Activated naive CD8-positive, alpha-beta T cell treated with anti-CD3 and anti-CD28 coated beads for 36 hours (primary cell): ENCODE measurements at places on chromosomes 6 and 20.
A peak's percentile ranks its signal among the peaks of the same experiment; 100 is the strongest.

DNA sequence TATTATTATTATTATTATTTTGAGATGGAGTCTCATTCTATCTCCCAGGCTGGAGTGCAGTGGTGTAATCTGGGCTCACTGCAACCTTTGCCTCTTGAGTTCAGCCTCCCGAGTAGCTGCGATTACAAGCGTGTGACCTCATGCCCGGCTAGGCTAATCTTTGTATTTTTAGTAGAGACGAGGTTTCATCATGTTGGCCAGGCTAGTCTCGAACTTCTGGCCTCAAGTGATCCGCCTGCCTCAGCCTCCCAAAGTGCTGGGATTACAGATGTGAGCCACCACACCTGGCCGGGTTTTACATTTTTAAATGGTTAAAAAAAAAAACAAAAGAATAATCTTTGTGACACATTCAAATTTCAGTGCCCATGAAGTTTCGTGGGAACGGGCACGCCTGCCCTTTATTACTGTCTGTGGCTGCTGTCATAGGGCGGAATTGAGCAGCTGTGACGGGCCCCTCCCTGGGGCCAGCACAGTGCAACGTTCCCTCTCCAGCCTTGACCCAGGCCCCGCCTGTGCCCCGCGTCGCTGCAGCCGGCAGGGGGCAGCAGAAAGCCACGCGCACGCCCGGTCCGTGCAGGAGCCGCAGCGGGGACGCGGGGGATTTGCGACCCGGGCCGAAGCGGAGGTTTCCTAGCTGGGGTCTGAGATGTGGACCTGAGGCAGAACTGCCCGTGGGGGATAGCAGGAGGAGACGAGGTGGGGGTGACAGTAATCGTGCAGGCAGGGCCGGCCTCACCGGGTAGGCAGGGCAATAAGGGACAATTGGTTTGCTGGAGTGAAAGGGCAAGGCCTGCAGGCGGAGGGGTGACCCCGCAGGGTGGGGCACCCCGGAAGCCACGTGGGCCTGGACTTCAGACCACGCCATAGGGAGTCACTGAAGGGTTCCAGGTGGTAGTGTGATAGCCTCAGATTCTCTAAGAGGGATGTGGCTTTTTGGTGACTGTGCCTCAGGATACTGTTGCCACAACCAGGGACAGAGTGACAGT, 54.3 kb downstream of the SYTL3 start:
- peak; percentile 80 for DNase-seq

DNA sequence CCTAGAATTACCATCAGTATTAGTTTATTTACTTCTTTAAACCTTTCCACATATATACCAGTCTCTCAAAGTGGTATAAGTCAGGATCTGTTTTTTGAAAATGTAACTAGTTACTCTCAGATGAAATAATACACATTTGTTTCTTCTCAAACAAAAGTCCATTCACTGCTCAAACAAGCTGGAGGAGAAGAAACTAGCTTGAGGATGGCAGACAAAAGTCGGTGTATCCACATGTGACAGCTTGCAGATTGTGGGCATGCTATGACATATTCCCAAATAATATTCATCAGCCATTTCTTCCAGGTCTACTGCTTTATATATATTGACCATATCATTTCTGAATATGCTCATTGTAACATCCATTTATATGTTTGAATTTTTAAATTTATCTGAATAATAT, 197.4 kb upstream of the KCNQ5 start:
- DNase-seq: no peak

DNA sequence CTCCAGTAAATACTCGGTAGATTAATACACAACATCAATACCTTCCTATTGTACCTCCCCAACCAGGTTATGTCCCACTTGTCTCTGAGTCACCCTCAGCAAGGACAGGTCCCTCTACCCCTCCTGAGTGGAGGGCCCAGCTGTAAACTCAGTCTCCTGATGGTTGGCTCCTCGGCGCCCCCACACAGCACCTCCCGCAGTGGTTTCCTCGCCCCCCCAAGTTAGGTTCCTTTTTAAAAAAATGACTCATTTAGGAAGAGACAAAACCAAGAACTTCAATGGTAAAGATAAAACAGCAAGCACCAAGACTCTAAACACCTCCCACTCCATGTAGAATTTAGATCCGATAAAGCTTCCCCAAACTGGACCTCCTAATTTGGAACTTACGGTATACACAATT, 83.5 kb downstream of the TRERF1 start:
- peak; percentile 77 for DNase-seq

GRCh38 chr6:11766589-11767450, 11.8 kb downstream of the ADTRP start:
- DNase-seq: no peak

DNA sequence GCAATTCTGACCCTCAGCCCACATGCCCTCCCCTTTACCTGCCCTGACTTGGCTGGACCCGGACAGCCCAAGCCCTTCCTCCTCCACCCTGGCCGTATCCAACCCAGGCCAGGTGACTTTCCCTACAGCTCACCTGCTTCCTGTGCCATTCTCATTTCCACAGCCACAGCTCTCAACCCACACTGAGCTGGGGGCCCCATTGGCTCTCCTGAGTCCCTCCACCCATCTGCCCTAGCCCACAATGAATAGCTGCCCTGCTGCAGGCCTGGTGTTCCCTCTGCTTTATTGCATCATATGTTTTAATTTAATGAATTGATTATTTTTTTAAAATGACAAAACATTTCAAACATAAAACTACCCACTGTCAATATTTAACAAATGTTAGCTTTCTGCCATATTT, 118.5 kb upstream of the BACH2 start:
- no peak for DNase-seq

GRCh38 chr6:13655700-13656099, 40.6 kb downstream of the NOL7 start:
- no peak for DNase-seq

DNA sequence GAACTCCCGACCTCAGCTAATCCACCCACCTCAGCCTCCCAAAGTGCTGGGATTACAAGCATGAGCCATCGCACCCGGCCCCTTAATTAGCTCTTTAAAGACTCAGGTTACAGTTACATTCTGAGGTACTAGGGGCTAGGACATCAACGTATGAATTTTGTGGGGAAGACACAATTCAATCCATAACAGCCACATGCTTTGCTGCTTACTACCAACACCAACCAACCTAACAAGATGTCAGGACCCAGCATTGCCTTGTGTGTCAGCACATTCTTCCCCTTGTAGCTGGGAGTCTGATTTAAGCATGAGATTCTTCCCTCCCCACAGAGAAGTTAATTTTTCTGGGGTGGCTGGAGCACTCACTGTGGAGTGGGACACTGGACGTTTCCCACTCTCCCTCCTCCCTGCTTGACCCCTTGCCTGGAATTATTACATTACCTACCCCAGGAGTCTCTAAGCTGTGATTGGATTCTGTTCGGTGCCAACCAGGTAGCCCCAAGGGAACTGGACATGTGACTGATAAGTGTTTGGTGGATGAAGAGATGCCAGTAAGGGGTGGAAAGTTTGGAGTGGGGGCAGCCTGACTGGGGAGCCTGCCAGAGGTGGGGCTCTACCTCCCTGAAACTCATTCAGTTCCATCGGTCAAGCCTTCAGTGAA, 5.6 kb upstream of the PXMP4 start:
- DNase-seq: no peak

DNA sequence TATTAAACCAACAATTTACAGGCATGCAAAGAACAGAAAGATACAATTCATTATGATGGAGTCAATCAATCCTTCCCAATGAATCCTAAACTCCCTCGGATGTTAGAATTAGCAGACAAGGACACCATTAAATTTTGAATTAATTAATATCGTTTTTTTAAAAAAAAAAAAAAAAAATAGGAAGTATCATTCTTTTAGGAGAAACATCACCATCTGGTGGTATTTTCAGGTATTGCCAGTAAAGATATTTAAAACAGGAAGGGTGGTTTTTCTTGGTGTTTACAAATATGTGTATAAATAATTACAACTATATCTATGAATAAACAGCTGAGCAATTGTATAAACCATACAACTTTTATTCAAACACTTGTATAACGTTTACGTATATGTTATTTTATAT, 564.4 kb downstream of the HAO1 start:
- no peak for DNase-seq

DNA sequence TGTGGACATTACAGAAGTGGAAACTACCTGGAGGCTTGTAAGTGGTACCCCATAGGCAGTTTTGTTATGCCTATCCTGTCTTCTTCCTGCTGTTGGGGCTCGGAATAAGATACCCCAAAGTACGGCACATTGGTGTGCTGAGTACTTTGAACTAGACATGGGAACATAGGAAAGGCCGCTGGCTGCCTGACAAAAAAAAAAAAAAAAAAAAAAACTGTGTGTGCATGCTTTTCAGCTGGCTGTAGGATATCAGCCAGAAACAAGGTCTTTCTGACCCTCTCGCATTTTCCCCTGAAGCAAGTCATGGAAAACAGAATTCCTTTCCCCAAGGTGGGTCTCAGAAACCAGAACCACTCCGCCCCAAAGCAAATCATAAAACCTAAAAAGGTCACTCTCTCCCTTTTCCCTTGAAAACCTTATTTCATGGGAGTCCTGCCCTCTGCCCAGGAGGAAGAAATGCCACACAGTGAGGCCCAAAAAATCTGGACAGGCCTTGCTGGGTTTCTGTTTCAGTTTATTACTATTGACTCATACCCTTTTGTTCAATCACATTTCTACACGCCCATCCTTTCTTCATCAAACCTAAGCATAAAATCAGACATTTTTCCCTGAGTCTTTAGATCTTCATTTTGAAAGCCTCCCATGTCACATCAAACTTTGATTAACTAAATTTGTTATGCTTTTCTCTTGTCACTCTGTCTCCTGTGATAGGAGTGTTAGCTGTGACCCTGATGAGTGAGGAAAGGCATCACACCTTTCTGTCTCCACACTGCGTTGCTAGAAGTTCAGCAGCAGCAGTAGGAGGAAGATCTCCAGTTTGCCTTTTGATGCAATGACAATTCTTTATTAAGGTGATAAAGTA, 17.2 kb downstream of the SLC2A12 start:
- DNase-seq: no peak

DNA sequence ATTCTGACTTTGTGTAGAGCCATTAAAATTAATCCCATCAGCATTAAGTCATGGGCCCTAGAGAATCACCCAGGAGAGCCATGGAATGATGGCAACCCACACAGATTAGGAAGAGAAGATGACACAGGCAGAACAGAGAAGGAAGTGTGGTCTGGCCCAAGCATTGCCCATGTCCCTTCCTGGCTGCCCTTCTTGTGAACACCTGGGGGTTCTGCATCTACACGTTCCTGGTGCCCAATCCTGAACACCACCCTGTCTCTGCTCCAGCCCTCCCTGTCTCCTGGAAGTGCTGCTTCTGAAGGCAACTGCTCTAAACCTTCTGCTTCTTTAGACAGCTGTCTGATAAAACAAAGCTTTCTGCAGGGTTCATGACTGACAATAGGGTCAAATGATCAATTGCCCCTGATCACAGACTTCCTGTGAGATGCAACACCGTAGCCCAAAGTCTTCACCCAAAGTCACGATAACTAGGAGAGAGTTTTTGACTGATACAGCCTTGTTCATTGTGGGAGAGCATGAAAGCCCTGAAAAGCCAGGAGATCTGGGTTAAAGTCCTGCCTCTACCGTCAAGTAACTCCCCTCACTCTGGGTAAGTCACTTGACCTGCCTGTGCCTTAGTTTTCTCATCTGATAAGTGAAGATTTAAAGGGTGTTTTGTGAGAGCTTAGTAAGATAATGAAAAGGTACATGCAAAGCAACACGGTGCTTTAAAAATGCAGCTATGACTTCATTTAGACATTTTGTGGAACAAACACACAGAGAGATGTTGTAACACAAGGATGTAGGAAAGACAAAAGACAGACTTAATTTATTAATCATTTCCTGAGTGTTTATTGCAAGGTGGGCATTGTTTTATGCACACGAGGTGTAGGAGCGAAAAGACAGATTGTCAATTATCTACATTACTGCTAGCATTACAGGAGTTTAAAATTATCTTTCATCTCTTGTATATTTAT, 291.2 kb upstream of the STXBP5 start:
- DNase-seq: no peak

DNA sequence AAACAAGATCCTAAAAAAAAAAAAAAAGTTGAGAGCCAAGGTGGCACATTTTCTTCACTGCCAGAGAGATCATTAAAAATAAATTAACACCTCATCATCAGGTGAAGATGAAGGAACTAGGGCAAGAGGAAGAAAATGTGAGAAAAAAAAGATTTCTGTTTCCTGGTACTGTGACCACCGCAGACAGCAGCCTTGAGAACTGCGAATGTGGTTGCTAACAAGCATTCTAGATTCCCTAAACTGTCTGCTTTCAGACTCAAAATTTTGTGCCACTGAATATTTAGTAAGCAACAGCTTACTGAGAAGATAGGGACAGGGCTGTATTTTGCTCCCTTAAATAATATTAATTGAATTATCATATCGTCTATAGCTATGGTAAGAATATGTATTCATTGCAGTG, 24.1 kb upstream of the MBOAT1 start:
- no peak for DNase-seq

GRCh38 chr6:42777126-42777822, 4.6 kb upstream of the BICRAL start:
- no peak for DNase-seq

- DNase-seq: no peak
These were observed 249.1 kb downstream of the OGFRL1 start for GRCh38 chr6:71537717-71538116.

DNA sequence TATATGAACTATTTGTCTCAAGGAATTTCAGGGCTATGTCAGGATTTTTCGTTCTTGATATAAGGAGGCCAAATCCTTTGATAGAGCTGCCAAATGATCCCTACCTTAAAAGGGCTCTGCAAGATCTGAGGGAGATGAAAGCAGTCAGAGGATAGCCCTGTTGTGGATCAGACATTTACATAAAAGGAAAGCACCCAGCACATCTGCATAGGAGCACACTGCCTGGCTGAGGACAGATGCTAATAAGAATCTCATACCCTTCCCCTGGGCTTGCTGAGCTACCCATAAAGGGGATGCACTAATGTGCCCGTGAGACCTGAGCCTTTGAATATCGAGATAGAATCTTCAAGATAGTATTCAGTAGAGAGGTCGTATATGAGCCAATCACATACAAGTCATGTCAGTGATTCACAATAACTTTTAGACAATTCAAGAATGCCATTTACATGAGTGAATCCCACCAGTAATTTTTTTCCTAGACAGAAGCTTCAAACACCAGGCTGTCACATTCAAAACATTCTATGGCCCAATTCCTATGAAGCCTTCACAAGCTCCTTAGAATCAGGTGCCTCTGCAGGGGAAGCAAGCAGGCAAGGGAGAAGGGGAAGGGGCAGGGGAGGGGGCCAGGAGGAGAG, 71.1 kb downstream of the STMND1 start:
- no peak for DNase-seq
